ENCODE measurements at places on chromosomes 5 and 9.

GRCh38 chr9:125409637-125410521, 148.3 kb downstream of the GAPVD1 start:
- DNase-seq: peak; percentile 30

GRCh38 chr5:9894571-9895301, 264.6 kb upstream of the TAS2R1 start:
- DNase-seq: no peak

GRCh38 chr5:172835290-172835993, 1.4 kb downstream of the ERGIC1 start:
- DNase-seq: no peak

- DNase-seq: no peak
Observed at GRCh38 chr5:14743601-14744295, 79.2 kb downstream of the OTULIN start.

- DNase-seq: no peak
Observed at GRCh38 chr5:139514486-139514856, 31.9 kb upstream of the STING1 start.

GRCh38 chr5:10293907-10294662, 13.6 kb downstream of the CMBL start:
- no peak for DNase-seq

DNA sequence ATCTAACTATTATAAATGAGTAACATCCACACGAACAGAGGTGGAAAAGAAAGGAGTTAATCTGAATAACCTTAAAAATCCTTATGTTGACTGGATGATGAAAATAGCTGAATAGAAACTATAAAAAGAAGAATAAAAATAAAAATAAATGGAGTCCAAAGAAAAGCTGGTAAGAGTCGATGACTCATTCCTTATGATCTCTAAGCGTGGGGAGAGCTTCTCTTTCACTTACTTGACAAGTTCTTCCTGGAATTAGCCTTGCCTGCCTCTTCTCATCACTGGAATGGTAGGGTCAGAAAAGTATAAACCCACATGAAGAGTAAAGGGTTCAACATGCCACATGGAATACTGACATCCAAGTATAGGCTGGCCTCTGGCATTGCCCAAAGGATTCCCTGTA, 477.0 kb upstream of the RGMB start:
- DNase-seq: no peak

DNA sequence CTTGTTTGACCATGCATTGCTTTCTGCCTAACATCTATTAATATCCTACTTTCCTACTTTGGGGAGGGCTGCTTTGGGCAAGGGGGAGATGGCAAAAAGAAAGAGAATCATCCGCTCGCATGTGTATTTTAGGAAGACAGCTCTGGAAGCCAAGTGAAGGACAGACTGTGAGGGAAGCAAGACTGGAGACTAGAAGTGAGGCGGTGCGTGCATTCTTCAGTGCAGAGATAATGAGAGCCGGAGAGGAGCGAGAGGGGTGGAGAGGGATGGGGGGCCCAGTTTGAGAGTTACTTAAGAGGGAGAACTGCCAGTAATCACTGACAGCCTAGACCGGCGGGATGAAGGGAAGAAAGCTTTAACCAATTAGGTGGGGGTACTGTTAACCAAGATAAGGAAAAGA, 151.7 kb upstream of the RAPGEF1 start:
- no peak for DNase-seq

GRCh38 chr9:72363908-72364678, 915 bp downstream of the ZFAND5 start:
- DNase-seq: peak; percentile 57

DNA sequence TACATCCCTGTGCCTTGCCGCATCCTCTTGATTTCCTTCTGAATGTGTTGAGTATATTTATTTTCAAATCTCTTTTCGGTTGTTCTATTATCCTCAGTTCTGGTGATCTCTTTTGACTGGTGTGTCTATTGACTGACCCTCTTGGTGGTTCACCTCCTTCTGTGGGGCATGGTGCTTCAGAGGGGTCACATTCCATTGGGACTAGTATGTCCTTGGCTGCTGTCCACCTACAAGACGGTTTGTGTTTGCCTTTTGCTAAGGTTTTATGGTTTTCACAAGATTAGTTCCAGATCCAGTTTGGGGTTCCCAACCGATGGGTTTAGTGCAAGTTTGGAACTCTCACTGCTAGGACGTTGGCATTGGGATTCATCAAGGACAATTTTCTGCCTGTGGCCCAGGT, 66.6 kb downstream of the PHF2 start:
- no peak for DNase-seq

GRCh38 chr9:96299823-96300222, 2.2 kb downstream of the HSD17B3 start:
- DNase-seq: no peak

- no peak for DNase-seq
Observed at GRCh38 chr9:31253800-31254762, 1130.4 kb upstream of the ACO1 start.

DNA sequence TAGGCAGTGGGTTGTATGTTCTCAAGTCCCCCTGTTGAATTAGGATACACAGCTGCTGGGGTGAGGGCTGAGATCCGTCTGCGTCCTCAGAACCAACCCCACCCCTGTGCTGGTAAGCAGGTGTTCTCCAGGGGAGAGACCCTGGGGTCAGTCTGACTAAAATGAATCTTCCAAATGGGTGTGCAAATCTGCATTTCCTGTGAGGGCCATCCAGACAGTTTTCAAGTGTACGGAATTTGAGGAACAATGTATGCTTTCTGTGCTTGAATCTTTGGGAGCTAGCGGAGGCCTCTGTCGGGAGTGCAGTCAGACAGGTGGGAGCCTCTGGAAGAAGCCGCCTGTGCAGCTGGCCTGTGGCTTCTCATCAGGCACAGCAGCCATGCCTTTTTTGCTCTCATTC, 122.9 kb downstream of the MACROH2A1 start:
- no peak for DNase-seq

DNA sequence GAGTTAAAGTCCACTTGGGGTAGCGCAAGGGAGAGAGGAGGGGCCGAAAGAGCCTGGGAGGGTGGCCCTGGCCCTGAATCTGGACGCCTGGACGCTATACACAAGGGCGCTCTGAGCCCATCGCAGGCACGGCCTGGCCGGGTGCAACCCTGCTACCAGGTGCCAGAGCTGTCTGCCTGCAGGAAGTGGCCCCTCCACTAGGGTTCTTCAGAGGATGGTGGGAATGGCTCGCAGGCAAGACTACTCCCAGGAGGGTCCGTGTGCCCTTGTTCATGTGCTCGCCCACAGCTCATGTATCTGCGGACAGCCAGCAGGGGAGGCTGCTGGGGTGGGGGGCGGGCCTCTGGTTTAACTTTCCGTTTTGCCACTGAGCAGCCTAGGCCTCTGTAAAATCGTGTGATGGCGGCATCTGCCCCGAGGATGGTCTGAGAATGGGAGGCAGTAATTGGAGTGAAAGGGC, 1.4 kb upstream of the NKD2 start:
- no peak for DNase-seq

GRCh38 chr9:121912812-121913627, 180.1 kb downstream of the TTLL11 start:
- no peak for DNase-seq

DNA sequence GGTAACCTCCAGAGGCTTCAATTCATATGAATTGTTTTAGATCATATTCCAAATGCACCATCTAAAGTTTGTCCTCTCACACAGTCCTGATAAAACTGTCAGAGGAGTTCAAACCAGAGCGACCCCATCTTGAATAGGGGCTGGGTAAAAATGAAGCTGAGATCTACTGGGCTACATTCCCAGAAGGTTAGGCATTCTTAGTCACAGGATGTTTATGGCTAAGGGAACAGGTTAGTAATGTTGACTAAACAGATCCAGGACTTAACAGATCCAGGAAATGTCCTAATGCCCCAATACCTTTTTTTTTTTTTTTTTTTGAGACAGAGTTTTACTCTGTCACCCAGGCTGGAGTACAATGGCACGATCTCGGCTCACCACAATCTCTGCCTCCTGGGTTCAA, 192.6 kb upstream of the PRDM9 start:
- DNase-seq: no peak

DNA sequence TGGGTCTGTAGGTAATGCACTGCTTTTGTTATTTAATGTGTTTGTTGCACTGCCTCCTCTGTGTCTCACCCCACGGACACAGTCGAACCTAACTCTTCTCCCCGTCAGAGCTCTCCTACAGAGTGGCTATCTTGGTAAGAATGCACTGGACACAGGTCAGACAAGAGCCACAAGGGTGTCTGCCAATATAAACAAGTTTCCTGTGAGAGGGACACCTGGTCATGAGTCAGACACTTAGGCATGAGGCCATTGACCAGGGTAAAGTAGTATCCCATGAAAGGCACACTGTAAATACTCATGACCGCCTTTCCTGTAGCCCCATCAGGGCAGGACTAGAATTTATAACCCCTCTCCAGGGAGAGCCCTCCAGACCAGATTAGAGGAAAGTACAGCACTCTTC, 115.5 kb downstream of the SLC12A2 start:
- no peak for DNase-seq

GRCh38 chr9:84139296-84140070, 158.9 kb downstream of the RMI1 start:
- peak; percentile 94 for DNase-seq

- peak; percentile 83 for DNase-seq
Observed at GRCh38 chr9:108934323-108934893, at the start of gene ABITRAM. Gene ABITRAM, plus strand, starts transcription at chr9:108934400. Its CDS starts 87 bp downstream, at chr9:108934487.

- no peak for DNase-seq
Observed at GRCh38 chr9:108416324-108416723, 439.5 kb downstream of the ACTL7B start.

DNA sequence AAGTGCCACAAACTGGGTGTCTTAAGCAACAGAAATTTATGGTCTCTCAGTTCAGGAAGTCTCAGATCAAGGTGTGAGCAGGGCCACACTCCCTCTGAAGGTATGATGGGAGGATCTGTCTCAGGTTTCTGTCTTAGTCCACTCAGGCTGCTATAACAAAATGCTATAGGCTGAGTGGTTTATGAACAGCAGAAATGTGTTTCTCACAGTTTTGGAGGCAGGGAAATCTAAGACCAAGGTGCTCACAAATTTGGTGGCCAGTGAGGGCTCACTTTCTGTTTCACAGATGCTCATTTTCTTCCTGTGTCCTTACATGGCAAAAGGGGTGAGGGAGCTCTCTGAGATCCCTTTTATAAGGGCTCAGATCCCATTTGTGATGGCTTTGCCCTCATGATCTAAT, 281.4 kb downstream of the CWC27 start:
- no peak for DNase-seq

All from COR-L47 (cell line).